Activated naive CD4-positive, alpha-beta T cell treated with anti-CD3 and anti-CD28 coated beads for 36 hours (primary cell): ENCODE measurements at places on chromosomes 5 and 9.

DNA sequence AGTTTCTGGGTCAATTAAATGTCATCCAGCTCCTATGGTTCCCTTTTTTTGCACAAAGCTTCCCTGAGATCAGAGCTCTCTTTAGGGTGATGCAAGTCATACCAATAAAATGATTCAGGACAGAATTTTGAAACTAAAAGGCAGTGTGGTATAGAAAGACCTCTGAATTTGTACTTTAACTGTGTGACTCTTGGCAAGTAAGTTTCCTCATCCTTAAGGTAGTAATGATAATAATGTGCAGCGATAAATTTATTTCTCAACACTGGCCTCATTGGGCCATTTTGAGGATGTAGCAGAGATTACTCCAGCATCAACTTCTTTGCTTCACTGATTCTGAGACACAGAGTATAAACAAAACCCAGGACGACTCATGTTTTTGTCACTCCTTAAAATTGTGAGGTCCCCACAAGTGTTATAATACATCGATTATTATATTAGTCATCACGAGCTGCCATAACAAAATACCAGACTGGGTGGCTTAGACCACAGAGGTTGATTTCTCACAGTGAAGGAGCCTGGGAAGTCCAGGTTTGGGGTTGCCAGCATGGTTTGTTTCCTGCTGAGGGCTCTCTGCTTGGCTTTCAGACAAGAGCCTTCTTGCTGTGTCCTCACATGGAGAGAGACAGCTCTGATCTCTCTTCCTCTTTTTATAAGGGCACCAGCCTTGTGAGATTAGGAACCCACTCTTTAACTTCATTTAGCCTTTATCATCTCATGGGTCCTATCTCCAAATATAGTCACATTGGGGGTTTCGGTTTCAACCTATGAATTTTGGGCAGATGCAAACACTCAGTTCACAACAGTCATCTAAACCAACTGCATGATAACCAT lies 293.0 kb downstream of the ZNF608 start:
- peak; percentile 5 for DNase-seq

GRCh38 chr5:142906863-142907671 lies 136.9 kb downstream of the ARHGAP26 start:
- DNase-seq = no peak

GRCh38 chr9:93262537-93263310 lies 78.8 kb downstream of the WNK2 start:
- DNase-seq = no peak

DNA sequence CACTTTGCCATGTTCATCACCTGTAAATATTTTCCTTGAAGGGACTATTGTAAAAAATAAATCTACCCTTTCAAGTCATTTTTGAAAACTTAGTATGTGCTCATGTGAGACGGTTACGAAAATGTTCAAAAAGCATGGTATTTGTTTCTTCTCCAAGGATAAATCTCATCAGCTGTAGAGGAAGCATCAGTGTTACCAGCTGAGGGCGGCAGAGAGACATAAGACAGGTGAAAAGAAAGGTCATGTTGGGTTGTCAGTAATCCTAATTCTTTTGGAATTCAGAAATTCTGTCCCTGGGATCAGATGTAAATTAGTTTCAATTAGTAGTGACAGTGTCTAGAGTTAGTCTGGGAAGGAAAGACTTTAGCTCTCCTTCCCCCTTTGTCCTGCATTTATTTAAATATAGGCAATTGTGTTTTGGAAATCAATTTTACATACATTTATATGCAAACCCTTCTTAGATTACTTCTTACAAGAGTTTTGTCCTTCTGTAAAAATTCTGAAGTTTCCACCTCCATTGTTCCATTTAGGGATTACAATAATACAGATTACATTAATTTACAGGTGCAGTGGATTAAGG lies 791.9 kb upstream of the CDH6 start:
- DNase-seq = peak; percentile 22

- no peak for DNase-seq
These were observed 118.2 kb upstream of the MPDZ start for GRCh38 chr9:13397661-13398060.

- peak; percentile 41 for DNase-seq
These were observed 578 bp upstream of the PSAT1 start for GRCh38 chr9:78296201-78296892.

- no peak for DNase-seq
These were observed 16.7 kb downstream of the ATPSCKMT start for GRCh38 chr5:10233011-10233410.

- DNase-seq = no peak
These were observed 29.0 kb downstream of the PSMB7 start for GRCh38 chr9:124386201-124386600.

DNA sequence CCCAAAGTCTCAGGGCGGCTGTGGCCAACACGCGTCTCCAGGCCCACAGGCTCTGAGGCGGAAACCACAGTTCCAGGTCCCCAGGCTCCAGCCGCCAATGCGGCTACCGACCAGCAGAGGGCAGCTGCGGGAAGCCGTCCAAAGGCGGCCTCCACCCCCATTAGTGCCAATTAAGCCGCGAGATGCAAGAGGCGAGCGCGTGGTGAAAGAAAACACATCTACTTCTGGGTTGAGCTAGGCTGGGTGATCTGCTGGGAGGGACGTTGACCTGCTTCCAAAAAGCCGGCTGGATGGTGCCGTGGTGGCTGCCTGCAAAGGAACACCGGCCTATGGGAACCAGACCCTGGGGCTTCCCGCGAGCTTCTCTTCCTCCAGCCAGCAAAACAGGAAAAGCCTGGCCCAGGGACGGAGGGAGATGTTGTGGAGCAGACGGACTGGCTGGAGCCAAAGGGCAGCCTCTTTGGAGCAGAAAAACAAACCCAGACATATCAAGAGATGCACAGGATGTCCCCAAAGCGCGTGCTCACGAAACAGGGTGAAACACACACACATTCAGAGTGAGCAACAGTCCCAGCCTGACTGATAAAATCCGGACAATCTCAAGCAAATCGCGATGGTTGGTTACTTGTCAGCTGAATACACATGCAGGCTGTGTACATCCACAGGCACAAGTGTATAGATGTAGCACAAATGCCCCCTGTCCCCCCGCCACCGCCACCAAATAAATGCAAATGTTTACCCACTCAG lies 187.1 kb upstream of the BRINP1 start:
- DNase-seq = peak; percentile 68

GRCh38 chr9:34143116-34143515 lies 16.6 kb upstream of the DCAF12 start:
- no peak for DNase-seq

DNA sequence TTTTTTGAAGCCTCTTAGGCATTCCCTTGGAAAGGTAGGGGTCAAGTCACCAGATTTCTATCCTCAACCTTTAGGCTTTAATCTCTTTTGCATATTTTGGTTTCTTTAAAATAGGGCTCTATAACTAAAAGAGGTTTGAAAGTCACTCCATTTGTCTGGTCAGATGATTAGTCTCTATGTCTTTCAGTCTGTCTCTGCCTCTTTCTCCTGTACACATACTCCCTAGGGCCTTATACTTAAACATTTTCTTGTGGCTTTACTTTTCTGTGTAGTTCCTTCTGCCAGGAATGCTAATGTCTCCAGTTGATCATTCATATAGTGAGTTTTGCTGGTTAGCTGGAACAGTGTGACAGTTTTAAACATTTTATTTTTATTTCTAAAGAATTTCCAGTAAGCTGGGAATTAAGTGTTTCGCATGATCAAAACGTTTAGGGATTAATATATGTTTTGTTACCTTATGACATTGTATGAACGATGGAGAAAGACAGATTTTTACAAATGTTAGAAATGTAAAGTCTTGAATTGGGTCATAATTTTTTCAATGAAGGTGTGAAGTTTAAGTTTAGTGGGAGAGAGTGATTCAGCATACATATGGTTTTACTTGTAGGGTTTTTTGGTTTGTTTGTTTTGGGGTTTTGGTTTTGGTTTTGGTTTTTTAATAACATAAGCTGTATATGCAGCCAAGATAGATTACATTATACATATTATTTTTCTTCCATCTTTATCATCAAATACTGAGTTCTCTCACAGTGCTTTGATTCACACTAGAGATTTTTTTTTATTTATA lies 90.6 kb downstream of the ZCCHC7 start:
- no peak for DNase-seq

- no peak for DNase-seq
These were observed 81.1 kb downstream of the EFNA5 start for GRCh38 chr5:107589520-107590193.

DNA sequence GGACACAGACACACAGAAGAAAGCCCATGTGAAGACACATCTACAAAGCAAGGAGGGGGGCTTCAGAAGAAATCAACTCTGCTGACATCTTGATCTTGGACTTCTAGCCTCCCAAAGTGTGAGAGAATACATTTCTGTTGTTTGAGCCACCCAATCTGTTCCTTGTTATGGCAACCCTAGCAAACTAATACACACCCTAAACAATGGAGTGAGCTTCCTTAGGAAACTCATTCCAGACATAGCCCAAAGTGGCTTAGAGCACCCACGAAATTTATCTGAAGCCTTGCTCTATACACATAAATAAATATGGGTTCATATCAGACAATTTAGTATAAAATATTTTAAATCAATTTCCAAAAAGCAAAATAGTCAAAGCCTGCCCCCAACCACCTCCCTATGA lies 7.6 kb upstream of the TBC1D2 start:
- DNase-seq = no peak

- peak; percentile 80 for DNase-seq
These were observed 84.6 kb downstream of the ANKRD55 start for GRCh38 chr5:56148453-56148971.

GRCh38 chr5:83404182-83404716 lies 67.3 kb upstream of the VCAN start:
- no peak for DNase-seq

GRCh38 chr5:61177716-61178115 lies 15.4 kb upstream of the SMIM15 start:
- DNase-seq = no peak

DNA sequence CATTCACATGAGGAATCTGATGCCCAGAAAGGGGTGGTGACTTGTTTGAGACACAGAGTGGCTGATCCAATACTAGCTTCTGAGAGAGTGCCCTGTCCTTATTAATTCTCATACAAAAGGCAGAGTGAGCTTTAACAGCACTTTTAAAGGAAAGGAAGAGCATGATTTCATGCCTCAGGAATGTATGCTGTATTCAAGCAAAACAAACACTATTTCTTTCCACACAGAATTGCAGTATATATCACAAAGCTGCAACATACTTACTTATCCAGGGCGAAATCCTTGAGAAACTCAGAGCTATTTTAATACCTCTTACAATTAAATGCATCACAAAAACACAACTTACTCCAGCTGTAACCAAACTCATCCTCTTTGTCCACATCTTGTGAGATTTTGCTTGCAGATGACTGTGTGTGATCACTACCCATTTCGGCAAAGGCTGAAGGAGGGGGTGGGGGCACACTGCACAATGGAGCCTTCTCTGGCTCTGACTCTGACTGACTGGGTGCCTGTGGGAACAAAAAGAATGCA lies 139.8 kb downstream of the MPDZ start:
- DNase-seq = no peak

- no peak for DNase-seq
These were observed 175.5 kb upstream of the TUT7 start for GRCh38 chr9:86529496-86530275.

GRCh38 chr5:77300451-77300850 lies 90.0 kb downstream of the PDE8B start:
- no peak for DNase-seq

DNA sequence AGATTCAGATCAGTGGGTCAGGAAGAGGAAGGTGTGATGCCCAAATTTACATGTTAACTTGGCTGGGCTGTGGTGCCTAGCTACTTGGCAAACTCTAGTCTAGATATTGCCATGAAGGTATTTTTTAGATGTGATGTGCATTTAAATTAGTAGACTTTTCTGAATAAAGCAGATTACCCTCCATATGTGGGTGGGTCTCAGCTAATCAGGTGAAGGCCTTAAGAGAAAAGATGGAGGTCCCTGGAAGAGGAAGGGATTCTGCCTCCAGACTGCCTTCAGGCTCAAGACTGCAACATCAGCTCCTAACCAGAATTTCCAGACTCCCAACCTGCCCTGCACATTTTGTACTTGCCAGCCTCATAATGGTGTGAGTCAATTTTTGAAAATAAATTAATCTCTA lies 115.8 kb downstream of the CEMIP2 start:
- DNase-seq = no peak

DNA sequence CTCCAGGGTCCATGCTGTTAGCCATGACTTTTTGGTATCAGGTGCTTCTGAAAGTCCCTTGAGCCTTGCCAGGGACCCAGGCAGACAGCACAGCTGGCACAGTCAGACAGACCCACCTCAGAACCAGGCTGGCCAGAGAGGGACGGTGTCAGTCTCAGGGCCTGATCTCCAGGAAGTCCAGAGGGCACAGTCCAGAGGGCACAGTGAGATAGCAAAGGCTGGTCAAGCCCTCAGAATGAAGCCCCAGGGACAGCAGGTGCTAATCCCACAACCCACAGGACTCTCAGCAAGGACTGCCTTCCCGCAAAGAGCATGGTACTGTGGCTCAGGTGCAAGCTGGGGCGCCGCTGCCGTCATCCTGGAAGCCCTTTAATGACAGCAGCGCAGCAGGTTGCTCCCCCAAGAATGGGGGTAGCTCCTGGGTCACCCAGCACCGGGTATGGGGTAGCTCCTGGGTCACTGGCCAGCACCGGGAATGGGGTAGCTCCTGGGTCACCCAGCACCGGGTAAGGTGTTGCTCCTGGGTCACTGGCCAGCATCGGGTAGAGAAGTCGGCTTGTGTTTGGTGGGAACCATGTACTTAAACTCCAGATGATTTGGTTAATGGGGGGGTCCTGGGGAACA lies 105.6 kb upstream of the PHYKPL start:
- DNase-seq = no peak

GRCh38 chr9:94164806-94165549 lies 80.7 kb downstream of the PTPDC1 start:
- DNase-seq = no peak

DNA sequence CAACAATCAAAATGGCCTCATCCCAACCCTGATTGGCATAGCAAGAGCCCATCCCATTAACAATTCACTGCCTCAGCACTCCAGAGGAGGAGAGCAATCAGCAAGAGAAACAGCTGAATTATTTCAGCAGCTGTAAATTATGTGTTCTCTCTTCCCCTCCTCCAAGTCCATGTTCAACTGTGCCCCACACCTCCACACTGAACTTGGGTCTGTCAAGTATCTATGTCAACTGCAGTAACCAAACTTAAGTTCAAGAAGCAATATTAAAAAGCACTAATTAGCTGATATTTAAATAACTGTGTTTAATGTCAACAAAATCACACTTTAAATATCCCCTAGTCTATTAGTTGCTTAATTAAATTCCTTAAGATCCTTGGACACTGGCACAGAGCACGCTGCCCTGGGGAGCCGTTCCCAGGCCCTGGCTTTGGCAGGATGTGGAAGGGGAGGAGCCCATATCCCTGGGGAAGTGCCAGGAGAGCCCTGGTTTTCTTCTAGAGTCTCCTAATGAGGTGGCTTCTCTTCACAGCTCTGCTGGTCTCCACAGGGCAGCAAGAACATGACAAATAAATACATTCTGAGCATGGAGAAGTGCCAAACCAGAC lies 50.6 kb downstream of the SIL1 start:
- no peak for DNase-seq

GRCh38 chr5:40198736-40199135 lies 481.0 kb upstream of the PTGER4 start:
- DNase-seq = no peak
